Inflammatory macrophage treated with lipopolysaccharide for 1 hour (primary cell): ENCODE measurements at places on chromosomes 6 and 20.

DNA sequence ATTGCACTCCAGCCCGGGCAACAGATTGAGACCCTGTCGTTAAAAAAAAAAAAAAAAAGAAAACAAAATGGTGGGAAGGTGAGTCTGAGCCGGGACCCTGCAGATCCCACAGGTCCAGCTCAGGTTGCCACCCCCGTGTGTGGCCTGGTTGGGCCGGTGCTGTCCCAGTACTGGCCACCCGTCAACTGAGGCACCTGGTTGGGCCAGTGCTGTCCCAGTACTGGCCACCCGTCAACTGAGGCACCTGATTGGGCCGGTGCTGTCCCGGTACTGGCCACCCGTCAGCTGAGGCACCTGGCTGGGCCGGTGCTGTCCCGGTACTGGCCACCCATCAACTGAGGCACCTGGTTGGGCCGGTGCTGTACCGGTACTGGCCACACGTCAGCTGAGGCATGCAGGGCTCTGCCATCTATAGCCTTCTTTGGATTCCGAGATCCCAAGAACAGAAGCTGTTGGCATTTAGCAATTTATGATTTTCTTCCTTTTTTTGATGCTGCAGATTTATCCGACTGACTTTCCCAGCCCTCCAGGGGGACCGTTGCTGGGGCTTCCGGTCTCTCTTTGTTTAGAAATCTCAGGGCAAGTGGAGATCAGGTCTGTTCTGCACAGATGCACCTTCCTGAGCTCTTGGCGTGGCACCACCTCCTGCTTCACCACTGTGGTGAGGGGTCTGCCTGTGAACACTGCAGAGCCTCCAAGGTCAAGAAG, 113.8 kb downstream of the SYCP2 start:
- no peak for DNase-seq

DNA sequence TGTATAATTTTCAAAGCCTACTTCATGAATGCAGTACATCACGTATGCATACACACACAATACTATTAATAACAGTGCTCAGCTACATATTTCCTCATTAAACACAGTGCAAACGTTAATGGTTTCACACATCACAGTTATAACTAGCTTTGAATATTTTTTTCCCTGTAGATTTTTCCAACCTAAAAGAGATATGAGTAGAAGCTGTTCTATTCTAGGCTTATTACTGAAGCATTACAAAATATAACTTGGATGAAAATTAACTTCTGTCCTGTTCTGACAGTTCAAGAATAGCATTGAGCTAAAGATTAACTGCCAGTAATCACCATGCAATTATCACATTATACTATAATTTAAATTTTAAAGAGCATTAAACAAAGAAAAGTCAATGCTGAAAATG, 6.2 kb downstream of the LMBRD1 start:
- DNase-seq: no peak

- DNase-seq: no peak
Observed at GRCh38 chr6:84768442-84769174, 4.2 kb upstream of the TBX18 start.

GRCh38 chr6:151255811-151256210, 16.0 kb downstream of the AKAP12 start:
- no peak for DNase-seq

DNA sequence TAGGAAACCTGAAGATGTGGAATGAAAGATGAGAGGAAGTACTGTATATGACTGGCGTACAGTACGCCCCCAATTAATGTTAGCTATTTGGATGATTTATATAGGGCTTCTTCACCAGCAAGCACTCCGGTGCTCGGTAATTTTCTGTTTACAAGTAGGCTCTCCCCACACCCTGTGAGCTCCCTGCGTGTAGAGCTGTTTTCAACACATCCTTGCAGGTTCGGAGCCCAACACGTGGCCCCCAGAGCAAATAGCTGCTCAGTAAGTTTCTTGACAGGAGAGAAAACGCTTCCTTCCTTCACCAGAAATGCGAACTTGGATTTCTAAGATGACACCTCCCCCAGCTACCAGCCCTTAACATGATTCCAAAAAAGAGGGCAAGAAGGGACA, 1.2 kb upstream of the RAB22A start:
- no peak for DNase-seq
